ENCODE measurements at places on chromosomes 3 and 15. TPM values are rescaled to one million over a fixed set of nuclear protein-coding genes. Genes with fewer than 3 reads are reported as not detected.

- no peak overlapping the region for H3K4me3 ChIP-seq
- H3K36me3 ChIP-seq, result peaks cover 47% of the 10 kb centered on the region
- peaks cover 3% of the 10 kb centered on the region for H3K4me1 ChIP-seq
- no peak for DNase-seq
- H3K27me3 ChIP-seq, result no peaks in the 10 kb centered on the region
- H3K27ac ChIP-seq, result no peak overlapping the region
These were observed 128.7 kb upstream of the SLC2A2 start for GRCh38 chr3:171155122-171155700.

SLC25A20 gene
- 34.6 TPM for total RNA-seq

DNA sequence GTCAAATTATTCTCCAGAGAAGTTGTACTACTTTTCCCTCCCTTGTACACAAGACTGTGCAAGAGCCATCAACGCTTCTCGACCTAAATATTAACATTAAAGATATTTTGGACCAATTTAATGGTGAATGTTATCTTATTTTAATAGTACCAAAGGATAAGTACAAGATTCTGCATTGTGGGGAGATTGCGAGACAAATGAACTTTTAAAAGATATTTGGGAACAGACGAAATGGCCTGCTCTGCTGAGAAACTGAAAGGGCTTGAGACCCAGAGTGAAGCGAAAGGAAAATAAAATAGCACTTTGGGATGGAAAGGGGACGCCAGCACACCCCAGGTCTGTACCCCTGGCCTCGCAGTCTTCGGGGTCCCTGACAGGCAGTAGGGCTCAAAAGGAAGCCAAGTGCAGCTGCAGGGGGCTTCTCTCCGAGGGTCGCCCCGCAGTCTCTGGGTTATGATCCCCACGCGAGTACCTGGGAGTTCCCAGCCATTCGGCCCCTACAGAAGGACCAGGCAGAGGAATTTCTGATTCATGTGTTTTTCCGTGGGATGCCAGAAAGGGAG is 97.6 kb upstream of the VGLL3 start:
- no peaks in the 10 kb centered on the region for H3K27me3 ChIP-seq
- no peak for DNase-seq
- H3K4me1 ChIP-seq, result peaks cover 24% of the 10 kb centered on the region

CILP gene
- 68.9 TPM for total RNA-seq

DNA sequence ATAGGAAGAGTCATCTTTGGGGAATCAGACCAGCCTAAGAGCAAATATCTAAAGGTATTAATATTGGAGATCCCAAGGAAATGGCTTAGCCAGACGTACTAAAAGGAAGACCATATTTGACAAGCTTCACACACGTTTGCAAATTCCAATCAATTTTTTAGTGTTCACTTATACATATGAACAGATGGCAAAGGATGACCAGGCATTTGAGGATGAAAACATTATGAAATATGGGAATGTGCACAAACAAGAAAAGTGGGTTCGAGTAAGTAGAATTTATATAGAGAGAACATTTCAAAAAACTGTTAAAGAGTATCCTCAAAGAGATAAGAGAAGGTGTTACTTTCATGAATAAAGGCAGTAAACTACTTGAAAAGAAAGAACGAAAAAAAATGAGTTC is 25.9 kb upstream of the CRYBG3 start:
- no peaks in the 10 kb centered on the region for H3K27me3 ChIP-seq
- no peak overlapping the region for H3K27ac ChIP-seq
- no peaks in the 10 kb centered on the region for H3K36me3 ChIP-seq
- no peaks in the 10 kb centered on the region for H3K4me1 ChIP-seq
- no peak for DNase-seq
- no peak overlapping the region for H3K4me3 ChIP-seq

DNA sequence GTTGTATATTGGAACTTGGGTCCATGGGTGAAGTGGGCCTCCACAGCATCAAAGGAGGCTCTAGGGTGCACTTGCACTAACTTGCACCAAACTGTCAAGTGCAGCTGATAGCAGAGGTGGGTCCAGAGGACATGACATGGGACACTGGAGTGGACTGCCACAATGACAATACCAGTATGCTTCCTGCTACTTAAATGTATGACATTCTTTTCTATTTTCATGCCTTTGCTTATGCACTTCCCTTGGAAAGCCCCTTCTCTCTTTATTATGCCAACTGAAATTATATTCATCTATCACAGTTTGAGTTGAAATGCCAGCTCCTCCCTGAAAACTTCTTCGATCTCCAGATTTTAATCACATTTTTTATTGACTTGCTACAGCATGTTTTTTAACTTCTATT is 101.8 kb downstream of the CFAP20DC start:
- H3K27ac ChIP-seq, result no peak overlapping the region
- H3K4me1 ChIP-seq, result no peaks in the 10 kb centered on the region
- no peak overlapping the region for H3K4me3 ChIP-seq
- DNase-seq, result no peak
- no peaks in the 10 kb centered on the region for H3K36me3 ChIP-seq
- H3K27me3 ChIP-seq, result no peaks in the 10 kb centered on the region

SEC62 gene
- 69.4 TPM for total RNA-seq

DNA sequence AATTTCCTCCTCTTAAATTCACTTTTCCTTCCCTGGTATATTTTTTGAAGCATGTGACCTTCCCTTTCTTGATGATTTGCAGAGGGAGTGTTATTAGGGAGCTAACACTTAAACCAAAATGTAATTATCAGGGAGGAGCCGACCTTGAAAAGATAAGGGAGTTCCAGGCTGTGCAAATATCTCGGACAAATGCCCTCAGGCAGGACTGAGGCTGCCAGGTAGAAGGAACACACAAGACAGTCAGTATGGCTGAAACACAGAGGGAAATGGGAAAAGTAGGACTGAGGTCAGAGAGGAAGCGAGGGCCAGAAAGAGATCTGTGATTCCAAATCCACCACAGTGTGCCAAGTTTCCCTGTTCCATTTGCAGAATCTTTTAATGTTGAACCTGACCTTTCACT is 221.0 kb downstream of the CNTN3 start:
- DNase-seq, result no peak
- no peaks in the 10 kb centered on the region for H3K4me1 ChIP-seq
- H3K27me3 ChIP-seq, result no peaks in the 10 kb centered on the region
- H3K27ac ChIP-seq, result no peak overlapping the region
- H3K36me3 ChIP-seq, result no peaks in the 10 kb centered on the region
- H3K4me3 ChIP-seq, result no peak overlapping the region

DNA sequence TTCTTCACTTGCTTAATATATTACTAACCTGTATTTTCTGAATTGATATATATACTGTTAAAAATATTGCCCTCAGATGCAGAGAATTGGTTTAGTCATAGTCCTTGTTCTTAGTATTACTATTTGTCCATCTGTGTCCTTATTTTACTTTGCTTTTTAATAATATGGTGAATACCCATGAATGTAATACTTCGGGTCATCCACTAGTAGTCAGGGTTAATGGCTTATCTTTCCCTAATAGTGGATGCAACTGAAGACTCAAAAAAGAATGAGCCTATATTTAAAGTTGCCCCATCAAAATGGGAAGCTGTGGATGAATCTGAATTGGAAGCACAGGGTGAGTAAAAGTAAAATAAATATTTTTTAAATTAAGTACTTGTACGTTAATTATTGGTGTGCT is 36.5 kb downstream of the U2SURP start:
- H3K27ac ChIP-seq, result no peak overlapping the region
- no peak overlapping the region for H3K4me3 ChIP-seq
- peaks cover 30% of the 10 kb centered on the region for H3K36me3 ChIP-seq
- no peak for DNase-seq

DNA sequence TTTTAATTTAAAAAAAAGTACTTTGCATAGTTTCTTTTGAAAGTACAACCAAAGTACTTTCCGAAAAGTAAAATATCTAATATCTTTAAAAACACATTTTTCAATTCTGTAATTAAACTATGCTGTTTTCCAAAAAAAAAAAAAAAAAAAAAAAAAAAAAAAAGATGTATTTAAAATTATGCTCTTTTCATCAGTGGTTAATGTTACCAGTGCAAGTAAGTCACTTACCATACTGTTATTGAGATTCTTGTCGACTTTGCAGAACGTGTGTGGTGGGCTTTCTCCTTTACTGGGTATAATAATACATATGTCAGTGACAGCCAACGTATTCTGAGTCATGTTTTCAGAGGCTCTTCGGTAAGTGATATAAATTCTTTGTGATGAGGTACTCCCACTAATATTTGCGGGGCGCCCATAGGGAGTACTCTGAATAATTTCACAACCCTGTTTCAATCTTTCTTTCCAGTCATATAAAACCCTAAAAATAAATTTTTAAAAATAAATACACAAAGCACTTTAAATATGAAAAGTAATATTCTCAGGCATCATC is 39.9 kb downstream of the DENND4A start:
- H3K4me1 ChIP-seq, result no peaks in the 10 kb centered on the region
- no peak overlapping the region for H3K27ac ChIP-seq
- no peak for DNase-seq
- no peak overlapping the region for H3K4me3 ChIP-seq
- no peaks in the 10 kb centered on the region for H3K36me3 ChIP-seq
- H3K27me3 ChIP-seq, result no peaks in the 10 kb centered on the region

- no peak overlapping the region for H3K27ac ChIP-seq
- H3K27me3 ChIP-seq, result no peaks in the 10 kb centered on the region
- no peak overlapping the region for H3K4me3 ChIP-seq
- DNase-seq, result no peak
- no peaks in the 10 kb centered on the region for H3K36me3 ChIP-seq
These were observed 825 bp upstream of the RTP3 start for GRCh38 chr3:46496746-46497555.

KNG1 gene
- total RNA-seq, result not detected

DNA sequence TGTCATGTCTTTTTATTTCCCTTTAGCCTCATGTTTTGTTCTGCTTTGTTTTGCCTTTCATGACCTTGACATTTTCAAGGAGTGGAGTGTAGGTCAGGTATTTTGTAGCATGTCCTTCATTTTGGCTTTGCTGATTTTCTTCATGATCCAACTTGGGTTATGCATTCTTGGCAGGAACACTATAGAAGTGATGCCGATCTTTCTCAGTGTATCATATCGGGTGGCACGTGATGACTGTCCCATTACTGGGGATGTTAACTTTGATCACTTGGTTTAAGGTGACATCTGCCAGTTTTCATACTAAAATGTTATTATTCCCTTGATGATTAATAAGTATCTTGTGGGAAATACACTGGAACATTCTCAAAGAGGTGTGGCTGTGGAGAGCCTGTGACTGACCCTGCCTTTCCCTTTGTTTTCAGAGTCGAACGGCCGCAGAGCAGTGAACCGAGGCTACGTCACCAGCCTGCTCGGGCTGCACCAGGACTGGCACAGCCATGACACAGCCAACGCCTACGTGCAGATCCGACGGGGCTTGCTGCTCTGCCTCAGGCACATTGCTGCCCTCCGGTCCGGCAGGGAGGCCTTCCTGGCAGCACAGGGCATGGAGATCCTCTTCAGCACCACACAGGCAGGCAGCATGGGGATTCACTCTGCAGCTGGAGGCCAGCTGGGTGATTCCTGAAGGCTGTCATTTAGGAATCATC is 167.7 kb downstream of the AGBL1 start:
- H3K36me3 ChIP-seq, result no peaks in the 10 kb centered on the region
- H3K27me3 ChIP-seq, result no peaks in the 10 kb centered on the region
- no peak overlapping the region for H3K27ac ChIP-seq
- DNase-seq, result no peak
- no peak overlapping the region for H3K4me3 ChIP-seq

DNA sequence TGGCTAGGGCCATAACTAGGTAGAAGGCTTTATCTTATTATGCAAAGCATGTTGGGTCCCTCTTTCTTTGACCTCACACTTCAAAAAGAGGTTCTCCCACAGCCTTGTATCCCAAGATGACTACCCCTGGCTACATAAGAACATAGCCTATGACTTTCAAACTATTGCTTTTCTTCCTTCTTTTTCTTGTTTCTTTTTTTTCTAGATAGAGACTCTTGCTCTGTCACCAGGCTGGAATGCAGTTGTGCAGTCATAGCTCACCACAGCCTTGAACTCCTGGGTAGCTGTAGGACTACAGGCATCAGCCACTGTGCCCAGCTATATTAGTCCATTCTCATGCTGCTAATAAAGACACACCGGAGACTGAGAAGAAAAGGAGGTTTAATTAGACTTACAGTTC is 47.2 kb downstream of the DIPK2A start:
- DNase-seq, result no peak
- H3K4me1 ChIP-seq, result no peaks in the 10 kb centered on the region
- no peak overlapping the region for H3K4me3 ChIP-seq
- H3K27ac ChIP-seq, result no peak overlapping the region
- H3K27me3 ChIP-seq, result no peaks in the 10 kb centered on the region

TIGIT gene
- not detected for total RNA-seq

CD96 gene
- total RNA-seq, result 0.45 TPM

EXD1 gene
- total RNA-seq, result not detected

DNA sequence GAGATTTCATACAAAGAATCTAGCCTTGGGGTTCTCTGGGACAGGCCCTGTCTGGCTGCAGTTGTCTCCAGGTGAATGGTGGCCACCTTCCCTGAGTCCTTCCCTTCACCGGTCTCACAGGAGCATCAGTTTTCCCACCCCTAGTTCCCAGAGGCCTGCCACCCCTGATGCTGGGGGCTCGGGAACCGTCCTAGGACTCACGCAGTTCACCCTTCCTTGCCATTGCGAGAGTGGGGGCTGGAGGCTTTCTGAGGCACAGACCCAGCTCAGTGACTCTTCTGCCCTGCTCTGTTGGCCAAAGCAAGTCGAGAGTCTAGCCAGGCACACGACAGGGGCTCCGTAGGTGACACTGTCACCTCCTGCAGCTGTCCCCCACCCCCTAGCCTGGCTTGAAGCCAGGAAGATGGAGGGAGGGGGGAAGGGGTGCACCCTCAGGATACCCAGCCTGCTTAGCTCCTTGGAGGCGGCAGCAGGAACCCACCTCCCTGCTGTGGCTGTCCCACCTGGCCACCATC is 130.3 kb downstream of the NUP210 start:
- H3K4me1 ChIP-seq, result no peaks in the 10 kb centered on the region
- H3K27me3 ChIP-seq, result no peaks in the 10 kb centered on the region
- H3K36me3 ChIP-seq, result no peaks in the 10 kb centered on the region
- no peak overlapping the region for H3K27ac ChIP-seq

Measured in esophagus muscularis mucosa (tissue), 4 donors.